Caudate nucleus (tissue), 63 donors: ENCODE measurements at places on chromosomes 12 and 14.

DNA sequence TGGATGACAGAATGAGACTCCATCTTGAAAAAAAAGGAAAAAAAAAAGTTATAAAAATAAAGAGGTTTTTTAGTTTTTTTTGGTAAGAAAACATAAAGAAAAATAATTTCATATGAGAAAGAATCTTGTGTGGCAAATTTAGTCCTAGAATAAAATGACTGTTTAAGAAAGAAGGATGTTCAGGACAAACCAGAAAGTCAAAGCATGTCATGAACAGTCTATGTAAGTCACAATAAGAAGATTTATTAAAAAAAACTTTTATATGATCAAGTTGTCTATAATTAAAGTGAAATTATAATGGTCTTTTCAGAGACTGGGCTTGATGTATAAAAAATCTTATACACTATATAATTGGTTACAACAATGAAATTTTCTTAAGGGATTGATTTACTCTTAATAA lies 68.1 kb upstream of the HECTD1 start:
- no peak for DNase-seq

DNA sequence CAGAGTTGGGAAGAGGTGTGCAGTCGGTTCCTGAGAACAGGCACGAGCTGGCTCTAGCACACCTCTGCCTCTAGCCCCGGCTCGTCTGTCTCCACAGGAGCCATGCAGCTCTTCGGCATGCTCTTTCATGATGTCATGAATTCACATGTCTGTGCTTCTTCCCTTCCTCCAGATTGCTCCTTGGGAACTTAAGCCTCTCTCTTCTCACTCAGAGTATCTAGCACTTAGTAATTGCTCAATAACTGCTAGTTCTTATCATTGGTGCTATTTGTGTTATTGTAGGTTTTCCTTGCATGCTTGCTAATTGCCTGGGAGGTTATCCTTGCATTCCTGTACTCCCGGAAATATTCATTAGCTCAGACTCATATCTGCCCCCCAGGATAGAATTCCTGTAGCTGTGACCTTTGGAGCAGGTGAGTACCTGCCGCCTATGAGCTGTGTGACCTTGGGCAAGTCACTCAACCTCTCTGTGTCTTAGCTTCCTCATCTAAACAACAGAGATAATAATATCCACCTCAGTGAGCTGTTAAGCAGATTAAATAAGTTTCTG lies 19.5 kb downstream of the FAM181A start:
- no peak for DNase-seq

DNA sequence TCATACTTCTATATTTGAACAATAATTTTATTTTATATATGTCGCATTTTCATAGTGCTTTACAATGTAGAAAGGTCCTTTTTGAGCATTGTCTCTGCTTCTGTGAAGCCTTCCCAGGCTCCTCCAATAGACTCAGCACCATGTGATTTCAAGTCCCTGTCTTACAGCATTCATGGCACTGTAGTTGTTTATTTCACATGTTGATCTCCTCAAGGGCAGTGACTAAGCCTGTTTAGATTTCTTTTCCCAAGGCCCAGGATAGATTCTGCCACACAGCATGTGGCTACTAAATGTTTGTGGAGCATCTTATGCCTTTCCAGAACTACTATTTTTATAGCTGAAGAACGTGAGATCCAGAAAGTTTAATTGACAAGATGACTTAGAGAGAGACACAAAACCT lies 391.7 kb downstream of the TMEM117 start:
- no peak for DNase-seq

DNA sequence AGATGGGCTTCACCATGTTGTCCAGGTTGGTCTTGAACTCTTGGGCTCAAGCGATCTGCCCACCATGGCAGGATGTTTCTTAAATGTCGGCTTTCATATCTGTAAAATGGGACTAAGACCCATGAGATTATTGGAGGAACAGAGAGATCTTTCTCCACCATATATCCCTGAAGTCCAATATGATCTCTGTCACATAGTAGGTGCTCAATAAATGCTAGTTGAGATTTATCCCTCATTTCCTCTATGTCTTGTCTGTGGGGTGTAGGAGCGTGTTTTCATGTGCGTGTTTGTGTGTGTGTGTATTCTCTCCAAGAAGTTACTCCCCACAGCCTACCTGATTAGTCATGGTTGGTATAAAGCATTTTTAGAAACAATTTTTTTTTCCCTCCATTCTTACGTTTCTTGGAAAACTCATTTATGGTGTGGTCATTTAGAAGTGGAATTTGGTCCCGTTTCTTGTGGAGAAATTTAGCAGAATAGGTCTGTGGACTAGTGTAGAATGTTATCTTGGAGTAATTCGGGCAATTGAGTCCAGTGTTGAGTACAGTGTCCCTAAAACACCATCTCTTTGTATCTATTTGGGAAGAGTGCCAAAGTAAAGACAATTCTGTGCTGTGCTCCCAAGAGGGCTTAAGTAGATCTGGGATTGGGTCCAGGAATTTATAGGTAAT lies 4.3 kb downstream of the STRAP start:
- no peak for DNase-seq

- no peak for DNase-seq
These were observed 17.3 kb upstream of the KLHL42 start for GRCh38 chr12:27762757-27763156.

DNA sequence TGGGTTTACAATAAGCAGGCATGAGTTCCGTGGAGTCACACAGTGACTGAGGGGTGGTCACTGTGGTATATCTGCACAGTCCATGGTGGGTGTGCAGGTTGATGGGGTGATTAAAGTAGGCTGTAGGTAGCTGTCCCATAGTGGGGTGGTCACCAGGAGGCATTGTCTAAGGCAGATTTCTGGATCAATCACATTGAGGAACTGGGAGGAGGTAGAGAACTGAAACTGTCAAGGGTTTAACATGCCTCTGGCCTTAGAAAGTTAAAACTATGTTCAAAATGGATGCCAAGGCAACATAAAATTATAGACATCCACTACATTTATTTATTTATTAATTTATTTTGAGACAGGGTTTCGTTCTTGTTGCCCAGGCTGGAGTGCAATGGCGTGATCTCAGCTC lies 8.3 kb downstream of the ADCK1 start:
- no peak for DNase-seq

GRCh38 chr14:99058542-99058941 lies 213.5 kb downstream of the BCL11B start:
- DNase-seq, result no peak

DNA sequence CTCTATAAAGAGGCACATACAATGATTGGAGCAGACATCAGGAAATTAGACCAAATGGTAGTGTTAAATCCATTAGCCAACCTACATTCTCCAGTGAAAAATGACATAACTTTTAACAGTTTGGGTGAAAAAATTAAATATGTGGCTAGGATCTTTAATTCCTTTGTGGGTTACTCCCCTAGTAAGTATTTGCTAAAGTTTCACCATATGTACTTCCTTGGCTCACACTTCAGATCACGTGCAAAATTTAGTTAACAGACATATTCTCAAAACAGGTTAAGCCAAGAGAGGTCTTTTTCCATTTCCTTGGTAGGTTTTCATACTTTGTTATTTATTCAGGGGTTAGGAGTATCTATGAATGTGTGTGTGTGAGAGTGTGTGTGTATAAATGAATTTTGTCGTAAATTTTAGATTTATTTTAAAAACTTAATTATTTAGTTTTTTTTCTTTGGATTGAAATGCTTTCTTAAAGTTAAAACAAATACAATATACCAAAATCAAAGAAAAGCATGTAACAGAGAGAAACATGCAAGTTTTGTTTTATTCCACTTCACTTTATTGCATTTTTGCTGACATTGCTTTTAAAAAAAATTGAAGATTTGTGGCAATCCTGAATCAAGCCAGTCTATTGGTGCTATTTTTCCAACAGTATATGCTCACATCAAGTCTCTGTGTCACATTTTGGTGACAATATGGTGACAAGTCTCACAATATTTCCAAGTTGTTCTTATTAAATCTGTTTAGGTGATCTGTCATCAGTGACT lies 258.7 kb downstream of the FLRT2 start:
- DNase-seq, result no peak

GRCh38 chr14:31263485-31264133 lies 56.0 kb upstream of the HECTD1 start:
- no peak for DNase-seq

DNA sequence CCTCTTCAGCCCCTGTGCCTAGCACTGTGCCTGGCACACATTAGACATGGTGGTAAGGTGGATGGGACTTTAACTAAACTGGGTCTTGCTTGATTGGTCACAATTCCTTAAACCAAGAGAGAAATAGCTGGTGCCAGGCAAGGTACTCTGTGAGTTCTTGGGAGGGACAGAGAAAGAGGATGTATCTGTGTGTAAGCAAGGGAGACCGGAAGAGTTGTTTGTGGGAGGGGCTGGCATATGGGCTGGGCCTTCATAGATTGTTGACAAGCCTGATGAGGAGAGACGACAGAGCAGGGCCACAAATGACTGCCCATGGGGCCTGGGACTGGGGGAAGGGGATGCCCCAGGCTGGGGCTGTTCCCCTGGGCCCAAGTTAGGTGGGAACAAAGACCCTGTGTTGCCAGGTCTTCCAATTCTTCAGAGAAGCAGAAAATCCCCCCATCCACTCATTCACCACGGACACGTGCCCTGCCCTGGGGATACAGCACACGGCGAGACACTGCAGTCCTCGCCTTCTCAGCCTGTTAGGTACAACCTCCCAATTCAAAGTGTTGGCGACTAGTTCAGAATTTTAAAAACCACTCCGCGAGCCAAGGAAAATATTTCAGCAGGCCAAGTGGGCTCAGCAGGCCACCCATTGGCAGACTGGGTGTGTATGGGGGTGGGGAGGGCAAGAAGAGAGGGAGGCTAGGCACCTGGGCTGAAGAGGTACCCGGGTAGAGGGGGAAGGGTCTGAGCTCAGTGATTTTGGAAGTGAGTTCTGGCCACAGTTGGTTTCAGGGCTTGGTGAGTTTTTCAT lies 11.4 kb upstream of the CYP46A1 start:
- DNase-seq, result no peak

GRCh38 chr14:74619672-74620131 lies 7.7 kb upstream of the LTBP2 start:
- DNase-seq, result no peak

DNA sequence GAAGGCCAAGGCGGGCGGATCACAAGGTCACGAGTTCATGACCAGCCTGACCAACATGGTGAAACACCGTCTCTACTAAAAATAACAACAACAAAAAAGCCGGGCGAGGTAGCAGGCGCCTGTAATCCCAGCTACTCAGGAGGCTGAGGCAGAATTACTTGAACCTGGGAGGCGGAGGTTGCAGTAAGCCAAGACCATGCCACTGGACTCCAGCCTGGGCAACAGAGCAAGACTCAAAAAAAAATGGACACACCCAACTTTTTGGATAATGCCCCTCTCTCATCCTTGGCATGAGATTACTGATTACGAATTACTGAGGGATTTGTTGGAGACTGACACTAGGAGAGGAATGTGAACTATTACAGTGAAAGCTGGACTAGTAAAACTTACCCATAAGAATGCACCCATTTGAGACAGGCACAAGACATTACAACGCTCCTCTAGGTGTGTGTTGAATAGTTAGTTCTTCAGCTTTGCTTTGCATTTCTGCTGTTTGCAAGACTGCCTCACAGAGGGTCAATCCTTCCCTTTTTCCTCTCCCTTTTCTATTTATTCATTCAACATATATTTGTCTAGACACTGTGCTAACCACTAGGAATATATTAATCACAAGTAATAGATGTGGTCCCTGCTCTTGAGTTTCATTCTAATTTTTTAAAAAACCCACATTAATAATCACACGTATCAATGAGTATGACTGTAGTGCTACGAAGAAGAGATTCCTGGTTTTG lies 46.0 kb upstream of the OR5AU1 start:
- no peak for DNase-seq

GRCh38 chr14:106286697-106287290 lies 760.4 kb downstream of the TMEM121 start:
- DNase-seq, result no peak

GRCh38 chr14:105537580-105538474 lies 11.4 kb downstream of the TMEM121 start:
- DNase-seq, result peak; percentile 33

GRCh38 chr12:75154388-75154787 lies 55.3 kb downstream of the KCNC2 start:
- DNase-seq, result no peak

DNA sequence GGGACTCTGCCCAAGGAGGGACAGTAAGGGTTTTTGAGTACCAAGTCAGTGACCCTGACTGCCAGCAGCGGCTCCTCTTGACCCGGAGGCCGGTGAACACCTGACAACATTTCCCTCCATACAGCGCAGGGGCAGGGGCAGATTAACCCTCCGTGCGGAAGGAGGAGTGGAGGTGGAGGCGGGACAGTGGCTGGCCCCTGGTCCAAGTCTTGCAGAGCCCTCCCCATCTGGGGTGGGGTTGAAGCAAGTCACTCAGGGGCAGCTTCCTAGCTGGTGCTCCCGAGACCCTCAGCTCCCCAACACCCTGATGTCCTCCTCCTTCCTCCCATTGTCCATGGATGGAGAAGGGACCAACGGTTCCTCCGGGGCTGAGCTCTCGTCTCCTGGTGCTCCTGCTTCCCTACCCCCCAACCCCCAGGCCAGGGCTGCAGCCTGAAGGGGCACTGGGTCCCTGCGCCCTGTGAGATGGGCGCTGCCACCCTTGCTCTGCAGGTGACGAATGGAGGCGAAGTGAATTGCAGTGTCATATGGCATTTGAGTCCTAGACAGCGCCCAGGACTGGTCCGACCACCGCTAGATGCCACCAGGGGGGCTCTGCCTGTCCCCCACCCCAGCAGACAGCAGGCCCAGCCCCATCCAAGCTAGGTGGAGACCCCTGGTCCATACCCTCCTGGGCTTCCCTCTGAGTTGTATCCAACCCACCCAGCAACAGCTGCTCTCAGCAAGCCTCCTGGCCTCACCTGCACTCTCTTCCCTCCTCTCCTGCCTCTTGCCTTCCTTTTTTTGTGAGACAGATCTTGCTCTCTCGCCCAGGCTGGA lies 7.0 kb upstream of the AMN start:
- DNase-seq, result no peak

GRCh38 chr14:21238823-21239518 lies 30.3 kb downstream of the HNRNPC start:
- no peak for DNase-seq

GRCh38 chr14:20501346-20501745 lies 4.0 kb upstream of the RNASE10 start:
- DNase-seq, result no peak

- DNase-seq, result no peak
These were observed 35.4 kb upstream of the AACS start for GRCh38 chr12:125029761-125030358.

- no peak for DNase-seq
These were observed 14.1 kb downstream of the CCDC63 start for GRCh38 chr12:110860833-110861296.
